ENCODE measurements at places on chromosomes 2 and 18. TPM values are rescaled to one million over a fixed set of nuclear protein-coding genes. Genes with fewer than 3 reads are reported as not detected.

The ARHGEF33 gene
- total RNA-seq = not detected

DNA sequence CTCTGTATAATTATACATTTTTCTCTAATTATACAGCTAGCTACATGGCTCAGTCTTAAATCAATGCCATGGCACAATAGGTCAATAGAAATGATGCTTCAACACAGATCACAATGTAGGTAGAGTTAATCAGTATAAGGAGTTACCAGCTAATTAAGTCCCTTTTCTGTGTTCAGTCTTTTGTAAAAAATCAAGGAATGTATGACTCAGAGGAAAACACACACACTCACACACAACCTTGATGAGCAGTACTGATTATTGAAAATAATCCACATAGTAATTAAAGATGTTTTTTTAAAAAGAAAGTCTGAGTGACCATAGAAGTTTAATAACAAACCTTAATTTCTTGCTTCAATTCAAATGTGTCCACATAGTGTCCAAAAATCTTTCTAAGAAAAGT lies 691.3 kb downstream of the LRP1B start:
- no peak overlapping the region for H3K27ac ChIP-seq
- no peaks in the 10 kb centered on the region for H3K36me3 ChIP-seq
- H3K4me1 ChIP-seq = no peaks in the 10 kb centered on the region
- DNase-seq = no peak
- H3K27me3 ChIP-seq = no peaks in the 10 kb centered on the region
- H3K4me3 ChIP-seq = no peak overlapping the region

DNA sequence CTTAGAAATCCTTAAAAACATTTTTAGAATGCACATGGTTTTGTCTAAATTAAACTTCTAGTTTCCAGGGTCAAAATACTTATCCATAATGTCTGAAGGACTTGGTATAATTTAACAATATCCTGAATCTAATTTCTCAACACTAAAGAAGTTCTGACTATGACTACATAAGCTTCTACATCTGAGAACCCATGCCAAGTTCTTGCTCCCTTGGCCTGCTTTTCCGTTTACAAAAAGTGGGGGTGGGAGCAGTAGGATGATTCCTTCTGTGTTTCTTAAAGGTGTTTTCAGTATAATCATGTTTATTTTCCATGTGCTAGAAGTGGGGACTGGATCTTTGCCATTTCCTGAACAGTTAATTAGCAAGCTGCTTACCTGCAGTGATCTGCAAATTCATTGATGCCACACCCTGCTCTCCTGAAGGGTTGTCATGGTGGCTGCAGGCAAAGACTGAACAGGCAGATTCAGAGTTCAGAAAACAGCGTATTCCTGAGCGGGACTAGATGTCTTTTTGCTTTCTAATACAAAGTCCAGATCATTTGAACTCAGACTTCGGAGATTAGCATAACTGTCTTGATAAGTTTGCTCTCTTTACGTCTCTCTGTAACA lies 36.2 kb downstream of the ADNP2 start:
- DNase-seq = no peak
- peaks cover 2% of the 10 kb centered on the region for H3K36me3 ChIP-seq
- H3K27ac ChIP-seq = no peak overlapping the region
- no peak overlapping the region for H3K4me3 ChIP-seq

DNA sequence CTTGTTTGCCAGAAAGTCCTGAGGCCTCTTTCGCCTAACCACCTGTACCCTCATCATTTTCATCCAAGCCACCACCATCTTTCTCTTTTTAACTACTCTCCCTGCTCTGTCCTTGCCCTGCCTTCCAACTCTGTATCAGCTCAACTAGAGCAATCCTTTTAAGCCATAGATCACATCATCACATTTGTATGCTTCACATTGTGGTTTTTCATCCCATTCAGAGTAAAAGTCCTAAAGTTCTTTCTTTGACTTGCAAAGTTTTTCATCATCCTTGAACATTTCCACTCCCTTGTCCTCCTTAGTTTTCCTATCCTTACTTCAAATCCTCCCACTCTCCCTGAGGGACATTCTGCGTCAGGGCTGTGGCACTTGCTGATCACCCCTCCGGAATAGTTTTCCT lies 73.9 kb downstream of the SLC39A10 start:
- H3K27ac ChIP-seq = no peak overlapping the region
- no peak for DNase-seq
- peaks cover 57% of the 10 kb centered on the region for H3K36me3 ChIP-seq

- no peak overlapping the region for H3K4me3 ChIP-seq
- H3K4me1 ChIP-seq = no peaks in the 10 kb centered on the region
- H3K27ac ChIP-seq = no peak overlapping the region
- no peak for DNase-seq
Measured at GRCh38 chr2:153005071-153005730, 286.8 kb downstream of the ARL6IP6 start.

GRCh38 chr2:167510071-167510759 lies 621.9 kb downstream of the XIRP2 start:
- no peak for DNase-seq
- H3K27ac ChIP-seq = no peak overlapping the region
- no peaks in the 10 kb centered on the region for H3K36me3 ChIP-seq
- no peaks in the 10 kb centered on the region for H3K4me1 ChIP-seq
- no peaks in the 10 kb centered on the region for H3K27me3 ChIP-seq

The MALT1 gene
- 52.1 TPM for total RNA-seq

DNA sequence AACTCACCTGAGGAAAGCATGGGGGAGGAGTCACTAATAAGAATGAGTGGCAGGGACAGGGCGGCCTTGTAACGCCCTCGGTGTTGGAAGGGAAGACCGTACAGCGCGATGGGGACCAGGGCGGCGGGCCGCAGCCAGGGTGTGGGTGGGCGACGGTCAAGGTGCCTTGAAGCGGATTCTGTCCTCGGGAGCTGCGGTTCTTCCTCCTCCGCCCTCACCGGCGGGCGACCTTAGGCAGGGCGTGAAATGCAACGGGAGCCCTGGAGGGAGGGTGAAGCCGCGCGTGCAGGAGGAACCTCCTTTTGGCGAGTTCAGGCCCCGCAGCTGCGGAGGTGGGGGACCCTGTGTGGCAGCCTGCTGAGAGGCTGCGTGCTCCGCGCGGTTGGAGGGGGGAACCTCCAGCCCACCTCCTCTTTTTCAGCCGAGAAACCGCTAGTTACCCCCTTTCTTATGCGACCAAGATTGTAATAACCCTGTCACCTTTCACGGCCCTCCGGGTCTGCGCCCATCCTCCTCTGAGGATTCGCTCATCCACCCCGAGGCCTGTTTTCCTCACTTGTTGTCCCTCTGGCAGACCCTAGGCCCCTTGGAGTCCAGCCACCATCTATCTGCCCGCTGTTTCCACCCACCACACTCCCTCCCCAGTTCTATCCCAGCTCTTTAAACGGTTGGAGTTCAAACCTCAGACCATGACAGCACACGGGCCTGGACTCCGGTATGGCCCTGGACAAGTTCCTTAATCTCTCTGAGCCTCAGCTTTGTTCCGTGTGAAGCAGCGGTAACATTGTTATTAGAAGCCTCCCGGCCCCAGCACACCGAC lies 823 bp upstream of the RNU2-63P start:
- peak overlapping the region; percentile 99 for H3K27ac ChIP-seq
- H3K4me3 ChIP-seq = peak overlapping the region; percentile 96
- H3K36me3 ChIP-seq = peaks cover 5% of the 10 kb centered on the region
- H3K4me1 ChIP-seq = peaks cover 22% of the 10 kb centered on the region

The IL36RN gene
- total RNA-seq = not detected
